Activated T-cell treated with anti-CD3 and anti-CD28 coated beads, Interleukin-2, amount 50 U/mL, for 48 hours (primary cell): ENCODE measurements at places on chromosomes 1 and 21.

DNA sequence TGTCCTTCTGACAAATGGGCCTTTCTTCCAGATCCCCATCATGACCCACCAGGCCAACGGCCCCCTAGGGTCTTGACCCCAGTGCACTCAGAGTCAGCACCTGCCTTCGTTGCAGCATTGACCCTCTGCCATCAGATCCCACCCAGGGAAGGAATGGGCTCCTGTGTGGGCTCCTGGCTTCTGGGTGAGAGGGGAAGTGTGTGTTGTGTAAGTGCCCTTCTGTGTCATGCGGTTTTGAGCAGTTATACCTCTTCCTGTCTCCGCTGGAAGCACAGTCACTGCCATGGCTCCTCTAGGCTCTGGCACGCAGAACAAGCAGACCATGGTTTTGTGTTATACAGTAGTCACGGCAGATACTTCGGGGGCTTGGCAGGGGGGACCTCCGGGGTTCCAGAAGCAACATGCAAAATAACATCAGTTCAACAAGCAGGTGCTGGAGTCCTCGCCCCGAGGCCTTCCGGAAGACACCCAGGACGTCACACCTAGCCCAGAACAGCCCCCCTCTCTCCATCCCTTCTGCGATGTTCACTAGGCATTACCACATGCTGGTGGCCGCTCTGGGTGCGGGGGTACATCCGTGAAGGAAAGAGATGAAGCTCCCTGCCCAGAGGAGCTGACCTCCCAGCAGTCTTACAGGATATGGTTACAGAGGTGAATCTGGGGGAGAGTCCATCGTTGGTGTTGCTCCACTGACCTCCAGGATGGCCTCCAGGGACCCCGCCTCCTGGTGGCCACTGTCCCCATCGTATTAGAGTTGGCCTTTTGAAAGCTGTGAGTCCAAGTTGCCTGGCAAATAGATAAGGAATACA, 17.4 kb upstream of the KCNAB2 start:
- DNase-seq: peak; percentile 77

DNA sequence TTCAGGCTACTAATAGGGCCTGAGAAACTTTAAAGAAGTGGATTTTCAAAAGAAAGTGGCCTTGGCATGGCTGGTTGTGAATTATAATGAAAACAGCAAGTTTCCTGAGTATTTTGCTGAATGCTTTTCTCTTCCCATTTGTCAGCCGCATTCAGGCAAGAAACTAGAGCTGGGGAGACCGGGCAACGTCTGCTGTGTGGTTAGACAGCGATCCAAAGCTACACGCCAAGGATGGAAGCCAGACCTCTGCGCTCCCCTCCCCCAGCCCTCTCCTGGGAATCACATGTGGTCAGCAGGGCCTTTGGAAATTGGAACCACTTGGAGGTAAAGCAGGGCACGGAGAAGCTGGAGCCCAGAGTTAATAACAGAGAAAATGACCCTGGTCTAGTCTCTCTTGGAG, 114.1 kb upstream of the CD34 start:
- DNase-seq: no peak

- no peak for DNase-seq
These were observed 8.6 kb downstream of the ARF1 start for GRCh38 chr1:228091084-228091483.

- no peak for DNase-seq
These were observed 31.4 kb downstream of the FMO1 start for GRCh38 chr1:171279678-171280077.

DNA sequence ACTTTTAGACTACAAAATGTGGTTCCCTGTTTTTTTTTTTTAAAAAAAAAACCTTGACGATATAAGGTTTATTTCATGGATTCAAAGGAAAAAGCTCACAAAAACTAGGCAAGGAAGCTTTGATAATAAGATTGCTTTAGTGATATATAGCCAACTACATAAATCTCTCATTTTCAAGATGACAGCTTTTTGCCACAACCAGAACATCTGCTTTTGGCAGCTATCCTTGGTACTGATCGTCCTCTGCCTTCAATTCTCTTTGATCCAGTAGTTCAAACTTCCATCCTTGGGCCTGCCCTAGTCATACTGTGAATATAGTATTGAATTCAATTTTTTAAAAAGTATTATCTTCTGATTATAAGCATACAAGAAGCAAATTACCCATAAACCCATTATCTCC, 72.9 kb upstream of the CD53 start:
- no peak for DNase-seq

DNA sequence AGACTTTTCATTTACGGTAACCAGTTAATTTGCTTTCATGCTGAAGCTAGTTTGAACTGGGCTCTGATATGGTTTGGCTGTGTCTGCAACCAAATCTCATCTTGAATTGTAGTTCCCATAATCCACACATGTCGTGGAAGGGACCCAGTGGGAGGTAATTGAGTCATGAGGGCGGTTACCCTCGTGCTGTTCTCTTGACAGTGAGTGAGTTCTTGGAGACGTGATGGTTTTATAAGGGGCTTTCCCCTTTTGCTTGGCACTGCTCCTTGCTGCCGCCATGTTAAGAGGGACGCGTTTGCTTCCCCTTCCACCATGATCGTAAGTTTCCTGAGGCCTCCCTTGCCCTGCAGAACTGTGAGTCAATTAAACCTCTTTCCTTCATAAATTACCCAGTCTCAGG, 10.3 kb upstream of the FHAD1 start:
- no peak for DNase-seq

GRCh38 chr1:166693158-166693557, 146.1 kb upstream of the POGK start:
- DNase-seq: no peak

GRCh38 chr1:183870351-183871077, 65.6 kb downstream of the RGL1 start:
- no peak for DNase-seq

GRCh38 chr1:109412551-109412950, 13.7 kb downstream of the PSMA5 start:
- DNase-seq: no peak

DNA sequence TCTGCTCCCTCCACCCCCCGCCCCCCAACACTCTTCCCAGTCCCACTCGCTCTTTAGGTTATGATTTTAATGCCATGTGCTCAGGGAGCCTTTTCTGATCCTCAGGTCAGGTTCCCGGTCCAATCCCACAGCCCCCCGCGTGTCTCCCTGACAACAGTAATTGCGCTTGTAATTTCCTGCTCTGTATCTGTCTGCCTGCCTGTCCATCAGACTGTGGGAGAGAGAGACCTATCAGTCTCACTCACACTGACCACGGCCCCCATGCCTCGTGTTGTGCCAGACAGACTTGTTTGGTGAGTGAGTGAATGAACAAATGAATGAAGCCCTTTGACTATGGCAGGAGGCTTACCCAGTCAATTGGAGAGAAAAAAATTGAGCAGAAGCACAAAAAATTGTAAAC, 50.8 kb upstream of the ECE1 start:
- no peak for DNase-seq

GRCh38 chr1:186896211-186896610, 67.5 kb downstream of the PLA2G4A start:
- no peak for DNase-seq

- DNase-seq: peak; percentile 75
These were observed 30.9 kb downstream of the PRDM2 start for GRCh38 chr1:13730751-13731482.

DNA sequence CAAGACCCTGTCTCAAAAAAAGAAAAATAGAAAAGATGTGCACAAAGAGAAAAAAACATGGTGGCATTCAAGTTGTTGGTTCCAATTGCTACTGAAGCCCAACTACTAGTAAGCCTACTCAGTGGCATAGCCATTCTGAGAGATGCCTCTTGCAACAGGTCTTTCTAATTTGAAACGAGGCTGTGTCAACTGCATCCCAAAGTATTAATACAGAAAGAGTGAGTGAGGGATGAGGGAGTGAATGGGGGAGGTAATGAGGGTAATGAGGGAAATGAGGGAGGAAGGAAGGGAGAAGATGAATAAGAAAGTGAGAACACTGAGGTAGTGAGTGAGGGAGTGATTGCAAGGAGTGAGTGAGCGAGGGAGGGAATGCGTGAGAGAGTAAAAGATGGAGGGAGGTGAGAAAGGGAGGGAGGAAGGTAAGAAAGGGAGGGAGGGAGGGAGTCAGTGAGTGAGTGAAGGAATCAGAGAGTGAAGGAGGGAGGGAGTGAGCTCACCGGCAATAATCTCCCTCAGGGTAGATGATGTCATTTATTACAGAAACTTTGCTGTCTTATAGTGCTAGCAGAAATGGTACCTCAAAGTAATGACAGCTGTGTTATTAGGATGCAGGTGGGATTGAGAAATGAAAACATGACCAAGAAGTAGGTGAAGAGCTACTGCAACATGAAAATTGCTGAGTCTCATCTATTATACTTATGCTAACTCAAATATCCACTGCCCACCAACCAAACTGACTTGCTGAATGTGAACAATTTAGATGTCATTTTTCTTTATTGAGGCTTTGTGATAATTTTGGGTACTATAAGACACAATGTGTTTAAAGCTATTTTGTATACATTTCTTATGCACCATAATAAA, 75.6 kb upstream of the ADAM30 start:
- no peak for DNase-seq

DNA sequence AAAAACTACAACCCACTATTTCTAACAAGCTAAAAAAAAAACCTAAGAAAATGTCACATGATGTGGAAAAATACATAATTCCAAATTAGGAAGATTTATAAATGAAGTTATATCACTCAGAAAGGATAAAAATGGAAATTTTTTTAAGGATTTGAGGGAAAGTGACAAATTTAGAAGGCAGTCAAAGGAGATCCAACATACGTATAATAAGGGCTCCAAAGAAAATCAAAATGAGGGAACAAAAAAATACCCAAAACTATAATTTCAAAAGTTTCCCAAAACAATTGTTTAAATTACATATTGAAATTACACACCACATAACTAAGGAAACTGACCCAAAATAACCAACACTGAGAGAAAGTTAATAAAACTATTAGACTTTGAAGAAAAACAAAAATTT, 381.1 kb upstream of the KAZN start:
- no peak for DNase-seq

- no peak for DNase-seq
These were observed 149.6 kb upstream of the SGIP1 start for GRCh38 chr1:66384258-66384921.

- DNase-seq: no peak
These were observed 180.5 kb upstream of the GORAB start for GRCh38 chr1:170351366-170351946.

- DNase-seq: no peak
These were observed 139.0 kb upstream of the TMEM51 start for GRCh38 chr1:15014516-15014915.

GRCh38 chr1:26320896-26321295, 3.1 kb downstream of the CD52 start:
- peak; percentile 26 for DNase-seq

DNA sequence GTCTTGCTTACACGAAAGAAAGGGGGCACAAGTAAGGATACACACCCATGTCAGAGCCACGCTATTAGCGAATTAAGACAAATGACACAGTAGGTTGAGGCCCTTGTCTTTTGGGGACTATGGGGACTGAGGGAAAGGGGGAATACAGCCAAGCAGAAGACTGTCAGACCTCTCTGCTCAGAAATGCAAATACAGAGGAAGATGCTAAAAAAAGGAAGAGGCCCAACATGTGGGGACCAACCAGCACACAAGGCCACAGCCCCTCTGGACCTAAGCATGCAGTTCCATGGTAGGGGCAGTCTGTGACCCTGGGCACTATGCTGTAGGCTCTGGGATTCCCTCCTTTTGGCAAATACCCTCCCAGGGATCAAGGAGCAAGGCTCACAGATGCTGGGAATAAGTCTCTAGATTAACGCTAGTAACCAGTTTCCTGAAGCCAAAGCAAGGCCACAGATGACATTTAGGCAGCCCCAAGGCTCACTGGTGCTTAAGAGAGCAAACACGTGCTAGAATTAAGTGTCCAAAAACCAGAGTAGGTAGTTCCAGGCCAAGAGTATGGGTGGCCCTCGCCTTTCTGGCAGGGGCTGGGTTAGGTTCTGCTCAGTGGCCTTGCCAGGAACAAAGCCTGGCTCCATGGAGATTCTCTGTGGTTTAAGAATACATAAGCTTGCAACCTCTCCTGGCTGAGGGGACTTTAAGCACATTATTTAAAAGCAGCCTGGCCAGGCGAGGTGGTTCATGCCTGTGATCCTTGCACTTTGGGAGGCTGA, 38.2 kb downstream of the RABIF start:
- DNase-seq: no peak

GRCh38 chr1:36154765-36155407, 1.1 kb upstream of the MAP7D1 start:
- no peak for DNase-seq

DNA sequence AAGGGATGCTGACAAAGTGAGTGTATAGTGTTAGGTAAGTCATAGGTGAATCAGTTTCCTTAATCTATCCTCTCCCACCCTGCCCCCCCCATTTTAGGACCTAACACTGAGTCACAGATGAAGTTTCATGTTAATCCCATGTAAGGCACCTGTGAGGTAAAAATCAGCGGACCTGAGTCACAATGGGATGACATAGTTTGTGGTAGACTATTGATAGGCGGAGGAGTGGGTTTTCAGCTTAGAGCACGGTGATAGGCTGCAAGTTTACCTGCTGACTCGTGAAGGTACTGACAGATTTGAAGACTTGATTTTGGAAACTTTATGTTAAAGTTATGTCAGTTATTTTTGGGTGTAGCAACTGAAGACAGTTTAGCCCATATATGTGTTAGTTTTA, 1.7 kb downstream of the TOR1AIP1 start:
- DNase-seq: peak; percentile 41

- no peak for DNase-seq
These were observed 7.6 kb downstream of the CYP4B1 start for GRCh38 chr1:46806196-46807020.
